ENCODE measurements at places on chromosomes 3 and 15.

DNA sequence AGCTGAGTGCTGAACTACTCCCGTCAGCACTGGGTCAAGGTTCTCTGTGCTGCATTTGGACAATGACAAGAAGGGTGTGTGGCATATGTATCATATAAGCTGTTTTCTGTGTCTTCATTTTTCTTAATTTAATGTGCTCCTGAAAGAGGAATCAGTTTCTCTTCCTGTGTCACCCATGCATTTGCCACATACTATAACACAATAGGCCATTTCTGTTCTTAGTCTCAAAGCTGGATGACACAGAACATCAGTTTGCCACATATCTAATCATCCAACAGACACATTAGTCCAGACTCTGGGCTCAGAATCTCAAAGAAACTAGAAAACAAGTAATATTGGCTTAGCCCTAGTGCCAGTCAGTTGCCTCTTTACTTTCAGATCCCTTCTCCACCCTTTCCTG is 34.1 kb downstream of the CEP19 start:
- no peak for DNase-seq

DNA sequence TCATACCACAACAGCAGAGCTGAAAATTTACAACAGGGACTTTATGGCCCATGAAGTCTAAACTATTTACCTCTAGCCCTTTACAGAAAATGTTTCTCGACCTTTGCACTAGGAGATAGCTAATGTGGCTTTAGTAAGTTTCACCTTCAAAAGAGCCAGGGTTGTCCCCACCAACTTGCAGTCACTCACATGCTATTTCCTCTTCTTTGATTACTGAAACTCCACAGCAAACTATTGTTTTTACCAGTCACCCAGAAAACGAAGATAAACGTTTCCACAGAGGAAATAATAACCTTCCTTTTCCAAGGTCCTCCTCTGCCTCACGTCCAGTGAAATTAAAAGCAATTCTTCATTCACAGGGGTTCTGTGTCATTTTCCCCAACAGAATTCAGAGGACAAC is 48.2 kb downstream of the WWTR1 start:
- DNase-seq = no peak

GRCh38 chr3:112514527-112515128 is 15.4 kb upstream of the BTLA start:
- no peak for DNase-seq

DNA sequence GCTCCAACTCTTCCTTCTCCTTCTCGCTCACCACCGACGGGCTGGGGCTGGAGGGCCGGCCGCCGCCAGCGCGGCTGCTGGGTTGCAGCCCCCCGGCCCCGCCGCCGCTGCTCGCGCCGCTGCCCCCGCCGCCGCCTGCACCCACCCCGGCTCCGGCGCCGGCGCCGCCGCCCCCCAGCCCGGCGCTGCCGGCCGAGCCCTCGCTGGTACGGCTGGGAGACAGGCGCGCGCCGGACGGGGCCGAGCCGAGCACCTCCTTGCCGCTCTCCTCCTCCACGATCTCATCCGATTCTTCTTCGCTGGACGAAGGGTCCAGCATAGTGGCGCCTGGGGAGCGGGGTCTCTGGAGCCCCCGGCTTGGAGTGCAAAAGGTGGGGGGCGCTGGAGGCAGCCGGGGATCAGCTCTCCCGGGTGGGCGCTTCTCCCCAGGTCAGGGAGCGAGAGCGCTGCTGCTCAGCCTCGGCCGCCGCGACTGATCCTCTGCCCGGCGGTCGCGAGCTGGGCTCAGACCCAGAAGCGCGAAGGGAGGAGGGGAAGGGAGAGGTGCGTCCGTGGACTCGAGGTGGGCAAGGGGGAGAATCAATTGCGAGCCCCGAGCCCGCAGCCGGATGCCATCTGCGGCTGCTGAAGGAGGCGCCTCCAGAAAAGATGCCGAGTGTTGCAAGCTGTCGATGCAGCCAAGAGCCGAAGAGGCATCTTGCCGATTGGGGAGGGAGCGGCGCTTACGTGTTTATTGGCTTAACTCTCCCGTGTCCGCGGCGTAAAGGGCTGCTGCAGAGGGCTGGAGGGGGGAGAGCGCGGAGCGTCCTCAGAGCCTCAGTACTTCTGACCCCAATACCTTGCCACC is at the start of gene CADPS:
TSS of gene CADPS (minus strand) at position 706 of the 847 bp plus-strand sequence. CDS start at position 319, 387 bp downstream.
- DNase-seq = no peak

DNA sequence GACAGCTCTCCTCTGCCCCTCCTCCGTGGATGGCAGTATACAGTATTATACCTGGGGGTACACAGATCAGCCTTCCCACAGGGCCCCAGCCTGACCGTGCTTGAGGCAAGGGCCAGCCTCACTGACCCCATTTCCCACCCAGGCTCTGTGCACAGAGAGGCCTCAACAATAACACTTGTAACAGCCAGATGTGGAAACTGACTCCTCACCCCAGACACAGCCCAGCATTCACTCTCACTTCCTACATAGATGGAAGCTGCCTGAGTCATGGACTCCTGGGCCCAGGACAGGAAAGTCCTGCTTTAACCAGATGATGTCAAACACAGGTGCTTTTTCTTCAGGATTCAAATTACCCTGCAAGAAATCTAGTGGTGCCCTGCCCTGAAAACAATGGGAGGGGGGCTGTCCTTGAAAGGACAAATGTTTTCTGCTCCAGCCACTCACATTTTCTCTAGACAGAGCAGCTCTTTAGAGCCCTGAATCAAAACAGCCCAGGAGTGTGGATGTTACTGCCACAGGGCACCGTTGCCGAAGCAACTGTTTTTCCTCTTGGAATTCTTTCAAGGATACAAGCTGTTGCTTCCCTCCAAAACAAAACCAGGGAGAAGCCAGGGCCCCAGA is 16.4 kb downstream of the CCDC12 start:
- no peak for DNase-seq

GRCh38 chr3:121696186-121696585 is 35.5 kb upstream of the HCLS1 start:
- no peak for DNase-seq

- peak; percentile 70 for DNase-seq
Measured at GRCh38 chr3:30319713-30320112, 286.7 kb upstream of the TGFBR2 start.

- DNase-seq = no peak
Measured at GRCh38 chr3:38586546-38587520, 62.7 kb downstream of the SCN5A start.

DNA sequence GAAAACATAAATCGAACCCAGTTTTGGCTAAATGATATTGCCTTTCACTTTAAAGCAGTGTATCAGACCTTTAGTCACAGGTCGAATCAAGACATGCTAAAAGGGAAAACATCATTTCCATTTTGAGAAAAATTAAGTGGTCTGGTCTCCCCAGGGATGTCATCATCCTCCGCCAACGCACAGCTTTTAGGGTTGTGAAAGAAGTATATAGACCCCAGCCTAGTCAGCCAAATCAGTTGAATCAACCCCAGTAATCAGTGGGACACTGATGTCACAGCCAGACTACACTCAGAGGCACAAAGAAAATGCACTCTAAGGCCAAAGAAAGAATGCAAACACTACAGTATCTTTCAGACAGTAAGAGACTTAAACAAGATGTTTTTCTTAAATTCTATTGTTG is 187.4 kb downstream of the ZIC4 start:
- DNase-seq = no peak

- DNase-seq = no peak
Measured at GRCh38 chr3:20215636-20216035, 29.6 kb upstream of the SGO1 start.

DNA sequence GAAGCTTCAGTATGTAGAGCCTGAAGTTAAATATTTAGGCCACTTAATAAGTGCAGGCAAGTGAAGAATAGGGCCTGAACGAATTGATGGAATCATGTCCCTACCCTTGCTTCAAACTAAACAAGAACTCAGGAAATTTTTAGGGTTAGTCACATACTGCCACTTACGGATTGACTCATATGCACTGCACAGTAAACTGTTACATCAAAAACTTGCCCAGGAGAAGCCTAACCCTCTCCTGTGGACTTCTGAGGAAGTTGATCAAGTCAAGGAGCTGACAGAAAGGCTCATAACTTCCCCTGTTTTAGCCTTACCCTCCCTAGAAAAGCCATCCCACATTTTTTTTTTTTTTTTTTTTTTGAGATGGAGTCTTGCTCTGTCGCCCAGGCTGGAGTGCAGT is 20.6 kb upstream of the KBTBD12 start:
- no peak for DNase-seq

DNA sequence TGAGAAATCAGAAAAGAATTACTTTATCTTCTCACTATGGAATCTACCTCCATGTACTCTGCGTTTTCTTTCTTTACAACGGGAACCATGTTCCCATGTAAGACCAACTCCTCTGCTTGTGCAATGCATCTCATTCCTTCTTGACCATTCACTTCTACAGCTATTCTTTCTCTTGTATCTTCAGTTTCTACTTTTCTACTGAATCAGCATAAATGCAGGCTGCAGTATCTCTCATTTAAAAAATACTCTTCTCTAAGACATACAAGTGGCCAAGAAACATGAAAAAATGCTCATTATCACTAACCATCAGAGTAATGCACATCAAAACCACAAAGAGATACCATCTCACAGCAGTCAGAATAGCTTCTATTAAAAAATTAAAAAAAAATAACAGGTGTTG is 74.1 kb upstream of the NANOGP8 start:
- DNase-seq = no peak

DNA sequence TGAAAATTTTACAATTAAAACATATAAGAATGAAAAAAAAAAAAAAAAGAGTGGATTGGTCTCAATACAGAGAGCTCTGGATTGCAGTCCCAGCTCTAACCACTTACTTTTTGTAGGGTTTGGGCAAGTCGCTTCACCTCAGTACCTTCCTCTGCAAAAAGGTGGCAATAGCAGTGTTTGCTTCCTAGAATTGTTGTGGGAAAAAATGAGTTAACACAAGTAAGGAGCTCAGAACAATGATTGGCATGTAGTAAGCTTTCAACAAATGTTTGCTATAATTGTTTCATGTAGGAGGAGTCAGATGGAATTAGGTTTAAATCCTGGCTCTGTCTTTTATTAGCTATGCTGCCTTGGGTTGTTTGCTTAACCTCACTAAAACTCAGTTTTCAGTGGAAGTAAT is 425.2 kb upstream of the TBL1XR1 start:
- DNase-seq = no peak

- no peak for DNase-seq
Measured at GRCh38 chr3:157100608-157101396, 59.1 kb downstream of the CCNL1 start.

GRCh38 chr3:23174426-23175039 is 28.6 kb upstream of the UBE2E2 start:
- DNase-seq = no peak

DNA sequence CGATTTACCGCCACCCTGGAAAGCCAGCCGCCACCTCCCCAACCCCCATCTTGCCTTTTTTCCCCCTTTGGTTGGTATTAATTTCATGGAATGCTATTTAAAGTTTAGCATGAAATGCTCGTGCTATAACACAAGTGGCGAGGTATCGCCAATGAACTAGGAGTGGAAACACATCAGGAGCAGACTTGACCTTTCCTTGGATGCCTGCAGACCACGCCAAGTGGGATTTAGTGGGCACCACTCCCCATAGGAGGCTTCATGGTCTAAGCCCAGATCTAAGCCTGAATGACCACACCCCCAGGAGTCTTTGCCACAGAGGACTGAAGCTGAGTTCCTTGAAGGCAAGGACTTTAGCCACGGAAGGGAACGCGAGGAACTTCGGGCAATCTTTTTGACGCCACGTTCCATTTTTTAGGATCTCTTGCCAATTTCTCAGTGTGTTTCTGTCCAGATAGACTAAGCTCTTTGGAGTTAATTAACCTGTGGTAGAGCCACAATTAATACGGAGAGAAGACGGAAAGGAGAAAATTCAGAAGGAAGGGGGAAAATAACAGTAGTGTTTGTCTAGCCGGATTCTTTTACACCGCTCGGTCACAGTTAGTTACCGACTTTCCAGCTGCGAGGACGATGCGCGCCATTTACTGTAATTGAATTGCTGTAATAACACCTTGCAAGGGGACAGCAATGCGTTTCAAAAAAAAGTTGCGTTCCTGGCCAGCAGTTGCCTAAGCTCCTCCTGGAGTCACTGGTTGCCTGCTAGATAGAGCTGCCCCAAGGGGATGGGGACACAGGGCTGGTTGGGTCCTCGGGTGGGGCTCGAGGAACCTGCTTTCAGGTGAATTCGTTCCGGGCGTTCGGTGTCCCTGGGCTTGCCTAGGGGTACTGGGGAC is 37.1 kb downstream of the NR2F2 start:
- DNase-seq = no peak

- no peak for DNase-seq
Measured at GRCh38 chr3:22691856-22692628, 511.1 kb upstream of the UBE2E2 start.

DNA sequence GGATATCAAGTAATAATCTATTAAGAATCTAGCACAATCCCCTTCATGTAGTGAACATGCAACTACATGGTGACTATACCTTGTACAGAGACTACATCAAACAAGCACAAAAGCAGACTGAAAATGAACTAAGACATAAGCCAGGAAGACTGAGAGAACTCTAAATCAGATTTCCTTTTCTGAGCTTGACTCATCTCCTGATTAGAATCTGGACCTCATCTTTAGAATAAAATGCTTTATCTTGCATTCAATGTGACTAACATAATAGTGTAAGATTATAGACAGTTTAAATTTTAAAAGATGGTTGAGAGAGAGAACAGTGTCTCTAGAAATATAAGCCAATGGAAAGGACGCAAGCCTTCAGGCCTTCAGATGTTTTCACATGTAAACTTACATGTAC is 17.5 kb upstream of the PKM start:
- DNase-seq = no peak

GRCh38 chr3:145696011-145696410 is 465.0 kb downstream of the PLOD2 start:
- no peak for DNase-seq

DNA sequence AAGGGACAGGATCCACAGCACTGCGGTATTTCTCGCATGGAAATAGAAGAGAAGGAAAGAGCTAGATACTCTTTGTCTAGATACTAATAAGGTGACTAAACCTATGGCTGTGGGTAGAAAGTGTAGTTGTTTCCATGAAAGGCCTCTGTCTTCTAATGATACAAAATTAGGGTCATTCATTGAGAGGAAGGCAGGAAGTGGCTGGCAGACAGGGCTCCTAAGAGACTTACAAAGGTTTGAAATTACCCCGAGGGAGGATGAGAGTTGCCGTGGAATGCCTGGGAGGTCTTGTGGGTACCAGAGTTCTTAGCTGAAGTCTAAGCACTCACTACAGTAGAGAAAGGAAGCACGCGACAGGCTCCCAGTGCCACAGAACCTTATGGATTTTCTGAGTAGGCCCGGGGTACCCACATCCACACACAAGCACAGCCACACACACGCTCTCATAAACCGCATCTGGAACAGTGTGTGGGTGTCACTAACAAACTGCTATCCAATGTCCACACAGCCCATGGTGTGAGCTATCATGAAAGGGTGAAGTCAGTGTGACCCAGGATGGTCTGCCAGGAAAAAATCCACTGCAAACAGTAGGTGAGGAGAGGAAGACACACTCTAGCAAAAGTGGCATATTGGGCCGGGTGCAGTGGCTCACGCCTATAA is 221.4 kb downstream of the FAM43A start:
- DNase-seq = no peak

DNA sequence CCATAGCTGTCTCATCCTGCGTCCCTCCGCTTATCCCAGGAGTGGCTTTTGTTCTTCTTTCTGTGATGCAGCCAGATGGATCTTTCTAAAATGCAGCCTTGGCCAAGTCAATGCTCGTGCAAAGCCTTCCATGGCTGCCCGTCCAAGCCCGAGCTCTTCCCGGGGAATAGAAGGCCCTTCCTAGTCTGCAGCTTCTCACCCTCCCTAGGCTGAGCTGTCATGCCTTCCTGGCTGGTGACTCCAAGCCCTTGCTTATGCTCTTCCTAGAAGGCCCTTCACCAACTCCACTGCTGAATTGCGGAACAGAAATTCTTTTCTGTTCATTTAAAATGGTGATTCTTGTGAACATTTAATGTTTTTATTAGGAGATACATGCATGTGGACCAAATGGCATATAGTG is 95.9 kb downstream of the SMAD6 start:
- no peak for DNase-seq

Measured in Kasumi-1 (cell line).